ENCODE measurements at places on chromosomes 16 and 17.
A peak's percentile ranks its signal among the peaks of the same experiment; 100 is the strongest.

DNA sequence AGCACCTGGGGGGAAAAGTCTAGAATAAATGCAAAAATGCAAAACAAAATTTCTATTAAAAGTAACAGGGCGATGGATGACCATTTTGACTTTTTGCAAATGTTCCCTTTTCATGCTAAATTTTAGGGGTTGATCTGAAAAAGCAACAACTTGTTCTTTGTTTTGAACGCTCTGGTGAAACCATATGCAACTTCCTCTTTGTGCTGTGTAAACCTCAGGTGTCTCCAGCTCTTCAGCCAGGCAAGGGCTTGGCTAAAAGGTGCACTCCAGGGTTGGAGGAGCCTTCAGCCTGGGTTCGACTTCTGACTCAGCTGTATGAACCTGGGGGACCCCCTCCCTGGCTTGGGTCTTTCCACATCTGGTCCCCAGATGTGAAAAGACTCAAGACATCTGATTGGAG, 9.5 kb downstream of the IRF8 start:
- no peak for DNase-seq

- no peak for DNase-seq
Measured at GRCh38 chr17:35088881-35089585, 25.5 kb upstream of the RFFL start.

DNA sequence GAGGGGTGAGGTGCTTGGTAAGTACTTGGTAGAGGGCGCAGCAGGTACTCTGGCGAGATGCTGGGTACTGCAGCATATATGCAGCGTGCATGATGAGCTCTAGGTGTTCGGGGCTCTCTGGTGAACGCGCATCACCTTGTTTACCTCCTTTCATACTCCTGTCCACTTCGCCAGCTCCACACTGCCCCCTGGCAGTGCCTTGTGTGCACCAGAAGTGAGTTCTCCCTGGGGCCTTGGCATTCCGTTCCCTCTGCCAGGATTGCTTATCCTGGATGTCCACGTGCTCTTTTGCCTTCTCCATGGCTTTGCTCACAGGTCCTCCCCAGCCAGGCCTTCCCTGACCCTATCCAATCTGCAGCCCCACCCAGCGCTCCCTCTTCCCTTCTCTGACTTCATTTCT, 154.2 kb downstream of the MRM1 start:
- no peak for DNase-seq

DNA sequence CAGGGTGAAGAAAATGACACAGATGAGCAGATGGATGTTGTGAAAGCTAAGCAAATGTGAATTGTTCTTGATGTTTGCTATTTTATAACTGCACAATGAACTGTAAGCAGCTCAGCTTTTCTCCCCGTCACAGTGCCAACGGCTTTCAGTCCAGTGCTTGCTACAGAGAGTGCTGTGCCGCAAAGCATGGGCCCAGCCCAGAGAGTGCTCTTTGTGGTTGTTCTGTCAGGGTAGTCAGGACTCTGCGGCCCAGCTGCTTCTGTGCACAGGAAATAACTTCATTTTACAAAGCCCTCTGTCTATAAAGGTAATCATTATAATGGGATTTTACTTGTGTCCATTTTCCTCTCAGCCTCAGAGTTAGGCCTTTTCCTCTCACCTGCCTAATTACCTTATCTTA, 39.1 kb downstream of the CDRT15 start:
- DNase-seq: no peak

GRCh38 chr17:72813481-72813880, 279.0 kb downstream of the SLC39A11 start:
- DNase-seq: no peak

DNA sequence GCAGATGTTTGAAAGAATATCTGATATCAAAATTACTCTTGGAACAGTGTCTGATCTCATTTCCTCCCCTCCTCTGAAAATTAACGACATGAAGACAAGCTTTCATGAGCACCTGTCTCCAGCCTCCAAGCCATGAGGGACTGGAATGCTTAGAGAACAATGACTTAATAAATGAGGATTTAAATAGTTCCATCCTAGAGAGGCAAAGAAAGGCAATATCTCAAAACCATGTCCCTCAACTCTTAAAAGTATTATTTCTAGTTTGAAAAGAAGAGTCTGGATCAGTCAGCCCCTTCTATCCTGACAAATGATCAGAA, 137.5 kb downstream of the ANKFN1 start:
- no peak for DNase-seq

GRCh38 chr17:17943281-17943984, 28.8 kb downstream of the TOM1L2 start:
- no peak for DNase-seq

- DNase-seq: no peak
Measured at GRCh38 chr17:35498448-35499178, 38.9 kb downstream of the SLFN12L start.

DNA sequence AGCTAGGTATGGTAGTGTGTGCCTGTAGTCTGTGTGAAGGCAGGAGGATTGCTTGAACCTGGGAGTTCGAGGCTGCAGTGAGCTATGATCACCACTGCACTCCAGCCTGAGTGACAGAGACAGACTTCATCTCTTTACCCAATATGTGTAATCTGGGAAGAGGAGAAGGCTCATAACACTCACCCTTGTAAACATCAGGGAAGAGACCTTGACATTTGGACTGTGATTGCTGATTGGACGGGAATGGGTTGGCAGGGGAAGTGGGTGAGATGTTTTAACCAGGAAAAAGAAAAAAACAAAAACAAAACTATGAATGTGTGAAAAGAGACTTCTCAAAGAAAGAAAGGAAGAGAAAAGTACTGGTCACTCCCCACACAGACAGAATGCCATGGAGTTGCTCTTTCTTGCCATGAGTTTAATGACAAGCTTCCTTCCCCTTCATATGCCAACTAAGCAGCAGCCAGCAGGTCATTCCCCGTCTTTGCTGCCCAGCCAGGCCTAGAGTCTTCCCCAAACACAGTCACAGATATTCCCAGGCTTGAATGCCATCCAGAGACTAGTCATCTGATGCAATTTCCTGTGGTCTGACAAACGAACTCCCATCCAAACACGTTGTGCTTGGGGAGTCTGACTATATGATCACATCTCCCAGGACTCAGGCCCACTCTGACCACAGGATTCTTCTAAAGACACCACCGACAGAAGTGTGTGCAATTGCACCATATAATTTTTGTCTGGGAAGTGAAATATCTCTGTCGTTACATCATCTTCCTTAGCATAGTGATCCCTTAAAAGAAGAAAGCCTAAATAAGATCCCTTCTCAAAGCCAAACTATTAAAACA, 3.6 kb upstream of the XAF1 start:
- peak; percentile 100 for DNase-seq

GRCh38 chr17:28151001-28151400, 108.5 kb downstream of the NLK start:
- DNase-seq: no peak

DNA sequence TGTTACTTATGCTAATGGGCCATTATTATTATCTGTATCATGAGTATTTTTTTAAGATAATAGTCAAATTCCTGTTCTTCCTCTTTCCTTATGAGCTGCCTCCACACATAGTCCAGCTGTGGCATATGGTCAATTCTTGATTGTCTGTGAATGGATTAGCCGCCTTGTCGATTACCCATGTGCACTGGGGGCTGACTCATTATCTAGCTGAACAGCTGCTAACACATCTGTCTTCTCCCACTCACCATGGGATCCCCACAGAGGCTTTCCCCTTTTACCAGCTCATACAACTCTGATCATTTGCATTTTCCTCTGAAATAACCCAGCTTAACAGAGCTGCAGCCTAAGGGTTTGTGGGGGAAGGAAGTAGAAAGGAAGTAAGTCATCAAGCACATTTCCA, 915.0 kb downstream of the CDH11 start:
- no peak for DNase-seq

DNA sequence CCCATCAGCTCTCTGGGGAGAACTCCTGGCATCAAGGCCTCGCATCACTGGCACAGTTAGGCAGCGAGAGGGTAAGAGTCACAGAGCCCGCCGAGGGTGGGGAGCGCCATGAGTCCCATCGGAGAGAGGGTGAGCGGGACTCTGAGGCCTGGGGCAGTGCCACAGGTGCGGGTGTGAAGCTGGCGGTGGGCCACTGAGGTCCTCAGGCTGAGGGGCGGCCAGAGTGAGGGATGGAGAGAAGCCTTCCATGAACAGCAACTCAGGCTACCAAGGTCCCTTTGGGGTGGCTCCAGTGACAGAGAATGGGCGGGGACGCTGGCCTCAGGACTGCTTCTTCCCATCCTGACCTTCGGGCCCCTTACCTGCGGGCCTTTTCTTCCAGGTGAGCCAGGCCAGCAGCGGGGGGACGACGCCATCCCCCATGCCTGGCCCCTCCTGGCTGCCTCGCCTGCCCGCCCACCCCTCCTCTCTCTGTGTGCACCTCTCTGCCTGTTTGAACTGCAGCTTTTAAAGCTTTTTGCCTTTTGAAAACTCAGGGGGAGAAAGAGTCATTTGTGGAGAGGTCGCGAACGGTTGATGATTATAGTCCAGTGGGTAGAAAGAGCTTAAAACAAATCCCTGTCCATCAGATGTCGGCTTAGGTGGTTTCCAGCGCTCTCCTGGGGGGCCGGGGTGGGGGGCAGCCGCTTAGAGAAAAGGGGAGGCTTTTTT, 149.3 kb upstream of the GSE1 start:
- DNase-seq: no peak

- DNase-seq: no peak
Measured at GRCh38 chr16:77905374-77905920, 116.9 kb upstream of the CLEC3A start.

DNA sequence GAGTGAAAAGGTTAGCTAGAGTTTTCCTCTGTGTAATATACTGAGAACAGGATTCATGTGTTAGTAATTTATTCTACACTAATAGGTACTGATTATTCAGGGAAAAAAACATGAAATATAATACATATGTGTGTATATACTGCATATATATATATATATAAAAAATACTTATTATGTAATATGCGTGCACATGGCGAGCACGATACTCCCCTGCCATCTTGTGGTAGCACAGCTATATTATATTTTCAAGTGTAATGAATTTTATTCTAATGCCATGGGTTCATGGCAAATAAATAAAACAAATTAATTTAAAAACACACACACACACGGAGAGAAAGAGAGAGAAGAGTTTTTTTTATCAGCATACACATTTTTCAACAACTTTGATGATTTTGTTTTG, 460.6 kb downstream of the KCNJ2 start:
- no peak for DNase-seq

DNA sequence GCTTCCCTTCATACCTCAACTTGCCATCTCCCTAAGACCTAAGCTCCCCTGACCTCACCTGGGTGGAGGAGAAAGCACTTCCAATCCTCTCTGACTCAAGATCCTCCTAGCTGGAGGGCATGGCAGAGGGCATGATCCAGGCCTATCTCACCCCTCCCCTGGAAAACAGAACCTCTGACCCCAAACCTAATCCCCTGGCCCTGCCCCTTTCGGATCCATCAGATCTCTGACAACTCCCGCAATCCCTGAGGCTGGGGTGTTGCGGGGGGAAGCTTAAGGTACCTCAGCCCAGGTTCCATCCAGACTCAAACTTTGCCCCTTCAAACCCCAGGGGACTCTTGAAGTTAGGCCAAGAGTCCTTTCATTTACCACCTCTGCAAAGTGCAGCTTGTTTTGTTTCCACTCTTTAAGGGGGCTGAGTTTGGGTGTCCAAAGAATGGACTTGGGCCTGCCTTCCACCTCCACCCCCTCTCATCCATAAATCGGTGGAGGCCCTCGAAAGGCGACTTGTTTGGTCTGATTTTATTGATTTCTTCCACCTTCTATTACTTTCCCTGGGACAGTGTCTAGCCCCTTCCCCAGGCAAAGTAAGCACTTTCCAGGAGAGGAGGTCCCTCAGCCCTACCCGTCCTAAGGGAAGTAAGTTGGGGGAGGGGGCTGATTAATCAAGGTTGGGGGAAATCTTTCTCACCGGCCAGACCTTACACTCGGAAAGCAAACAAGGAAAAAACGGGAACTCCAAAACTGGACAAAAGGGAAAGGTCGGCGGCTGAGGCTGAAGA, 2.6 kb downstream of the EPOP start:
- DNase-seq: no peak

GRCh38 chr17:35313875-35314409, 59.5 kb downstream of the SLFN11 start:
- DNase-seq: no peak

- DNase-seq: no peak
Measured at GRCh38 chr16:46882304-46882939, 1.7 kb upstream of the GPT2 start.

- no peak for DNase-seq
Measured at GRCh38 chr17:62787366-62787765, 20.7 kb downstream of the MARCHF10 start.

- no peak for DNase-seq
Measured at GRCh38 chr17:38507436-38507835, 79.2 kb downstream of the ARHGAP23 start.

- DNase-seq: no peak
Measured at GRCh38 chr16:69613378-69614154, 47.8 kb downstream of the NFAT5 start.

GRCh38 chr16:77467821-77468335, 33.0 kb upstream of the ADAMTS18 start:
- DNase-seq: no peak

- no peak for DNase-seq
Measured at GRCh38 chr16:56870276-56870888, 5.4 kb downstream of the SLC12A3 start.

GRCh38 chr17:15738066-15738465, 6.0 kb downstream of the TBC1D26 start:
- no peak for DNase-seq

DNA sequence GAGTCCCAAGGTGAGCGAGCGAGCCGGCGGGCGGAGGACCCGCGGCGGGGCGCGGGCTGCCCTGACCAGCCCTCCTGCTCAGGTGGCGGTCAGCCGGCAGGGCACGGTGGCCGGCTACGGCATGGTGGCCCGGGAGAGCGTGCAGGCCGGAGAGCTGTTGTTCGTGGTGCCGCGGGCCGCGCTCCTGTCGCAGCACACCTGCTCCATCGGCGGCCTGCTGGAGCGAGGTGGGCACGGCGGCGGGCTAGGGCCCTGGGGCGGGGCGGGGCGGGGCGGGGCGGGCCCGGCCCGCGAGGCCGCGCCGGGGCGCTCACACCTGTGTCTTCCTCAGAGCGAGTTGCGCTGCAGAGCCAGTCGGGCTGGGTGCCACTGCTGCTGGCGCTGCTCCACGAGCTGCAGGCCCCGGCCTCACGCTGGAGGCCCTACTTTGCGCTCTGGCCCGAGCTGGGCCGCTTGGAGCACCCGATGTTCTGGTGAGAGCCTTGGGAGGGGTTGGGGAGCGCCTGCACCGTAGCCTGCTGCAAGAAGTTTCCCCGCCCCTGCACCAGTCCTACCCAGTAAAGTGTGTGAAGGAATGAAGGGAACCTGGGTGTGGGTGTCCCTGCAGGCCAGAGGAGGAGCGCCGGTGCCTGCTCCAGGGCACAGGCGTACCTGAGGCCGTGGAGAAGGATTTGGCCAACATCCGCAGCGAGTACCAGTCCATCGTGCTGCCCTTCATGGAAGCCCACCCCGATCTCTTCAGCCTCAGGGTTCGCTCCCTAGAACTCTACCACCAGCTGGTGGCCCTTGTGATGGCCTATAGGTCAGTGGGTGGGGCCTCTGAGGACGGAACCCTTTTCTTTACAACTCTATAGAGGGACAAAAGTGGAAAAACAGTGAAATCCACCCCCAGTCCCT, 802 bp downstream of the SETD6 start:
- DNase-seq: no peak

- no peak for DNase-seq
Measured at GRCh38 chr17:56851008-56851407, 17.1 kb downstream of the DGKE start.

Data from GM04503 (cell line).